AG08395 (cell line): ENCODE measurements at places on chromosomes 7 and 10.

DNA sequence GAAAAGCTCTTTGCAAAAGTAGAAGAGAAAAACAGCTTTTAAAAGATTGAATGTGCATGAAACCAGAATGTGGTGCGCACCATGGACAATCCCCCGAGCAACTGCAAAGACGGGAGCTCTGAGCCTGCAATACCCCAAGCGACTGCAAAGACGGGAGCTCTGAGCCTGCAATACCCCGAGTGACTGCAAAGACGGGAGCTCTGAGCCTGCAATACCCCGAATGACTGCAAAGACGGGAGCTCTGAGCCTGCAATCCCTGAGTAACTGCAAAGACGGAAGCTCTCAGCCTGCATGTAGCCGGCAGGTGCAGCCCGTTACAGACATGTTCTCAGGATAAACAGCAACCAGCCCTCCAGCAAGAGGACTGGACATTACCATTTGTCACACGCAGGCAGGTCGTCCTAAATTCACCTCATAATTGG, 6.2 kb downstream of the ZNF775 start:
- DNase-seq = no peak

DNA sequence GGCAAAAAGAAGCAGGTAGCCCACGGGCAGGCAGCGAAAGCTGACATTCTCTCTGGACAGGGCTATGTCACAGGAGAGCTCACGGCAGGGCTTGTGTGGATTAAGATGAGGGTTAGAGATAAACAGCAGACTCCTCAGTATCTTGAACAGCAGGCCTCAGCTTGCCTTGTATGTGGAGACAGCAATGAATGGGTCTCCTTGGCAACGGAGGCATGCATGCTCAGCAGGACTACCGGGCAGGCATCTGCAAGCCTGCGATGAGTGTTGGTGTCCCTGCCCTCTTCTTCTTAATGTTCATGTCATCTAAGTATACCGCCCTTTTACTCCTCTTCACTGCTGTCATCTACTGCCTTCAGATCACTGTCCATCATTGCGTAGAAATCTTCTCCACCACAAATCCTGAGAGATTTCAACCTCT, 81.9 kb upstream of the C1GALT1 start:
- DNase-seq = no peak

DNA sequence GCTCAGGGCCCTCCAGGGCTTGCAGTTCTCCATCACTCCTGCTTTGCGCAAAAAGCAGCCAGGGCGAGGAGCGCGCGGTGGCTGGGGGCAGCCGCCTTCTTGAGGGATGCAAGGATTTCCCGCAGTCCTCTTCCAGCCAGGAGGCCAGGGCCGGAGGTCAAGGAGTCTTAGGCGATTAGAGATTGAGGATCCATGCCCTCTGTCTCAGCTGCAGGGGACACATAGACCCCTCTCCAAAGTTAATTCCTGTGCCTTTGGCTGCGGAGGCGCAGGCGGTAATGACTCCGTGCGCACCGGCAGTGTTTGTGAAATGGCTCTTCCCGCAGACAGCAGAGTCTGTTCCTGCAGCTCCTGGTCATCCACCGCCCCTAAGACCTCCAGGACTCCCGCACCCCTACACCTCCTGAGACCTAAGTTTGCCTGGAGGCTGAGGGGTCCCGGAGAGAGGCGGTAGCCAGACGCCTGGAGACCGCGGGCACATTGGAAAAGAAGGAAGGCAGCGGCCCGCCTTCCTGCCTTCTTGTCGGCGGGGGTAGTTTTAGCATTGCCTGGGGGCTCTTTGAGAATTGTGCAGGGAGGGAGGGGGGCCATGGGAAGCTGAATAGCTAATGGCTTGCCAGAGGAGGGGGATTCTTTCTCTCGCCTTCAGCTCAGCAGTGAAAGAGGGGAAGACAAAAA, 3.3 kb upstream of the NEUROG3 start:
- DNase-seq = no peak

DNA sequence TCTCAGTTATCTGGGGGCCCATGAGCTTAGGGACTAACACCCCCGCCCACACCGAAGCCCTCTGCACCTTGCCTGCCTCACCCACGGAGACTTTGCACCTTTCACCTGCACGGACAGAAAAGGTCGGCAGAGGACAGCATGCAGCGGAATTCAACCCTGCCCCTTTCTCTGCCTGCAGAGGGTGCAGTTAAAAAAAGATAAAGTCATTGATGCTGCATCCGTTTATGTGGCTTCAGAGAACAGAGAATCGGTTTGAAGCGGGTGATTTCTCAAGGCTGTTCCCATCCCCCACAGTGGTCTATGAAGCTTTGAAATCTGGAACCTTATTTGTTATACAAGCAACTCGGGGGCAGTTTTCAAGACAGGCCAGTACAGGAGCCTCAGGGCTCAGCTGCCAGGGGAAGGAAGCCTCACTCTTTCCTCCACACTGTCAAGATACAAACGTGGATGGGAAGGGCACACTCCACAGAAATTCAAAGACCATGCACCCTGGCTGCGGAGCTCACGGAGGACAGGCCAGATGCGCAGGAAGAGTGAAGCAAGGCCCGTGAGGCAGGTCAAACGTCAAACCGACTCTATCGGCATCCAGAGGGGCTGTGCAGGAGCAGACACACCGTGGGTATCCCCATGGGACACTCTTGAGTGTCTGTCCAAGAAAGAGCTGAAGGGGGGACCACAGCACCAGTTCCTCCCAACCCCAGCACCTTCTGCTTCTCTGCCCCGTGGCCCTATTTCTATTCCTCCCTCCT, 66.3 kb downstream of the INSIG1 start:
- DNase-seq = no peak

DNA sequence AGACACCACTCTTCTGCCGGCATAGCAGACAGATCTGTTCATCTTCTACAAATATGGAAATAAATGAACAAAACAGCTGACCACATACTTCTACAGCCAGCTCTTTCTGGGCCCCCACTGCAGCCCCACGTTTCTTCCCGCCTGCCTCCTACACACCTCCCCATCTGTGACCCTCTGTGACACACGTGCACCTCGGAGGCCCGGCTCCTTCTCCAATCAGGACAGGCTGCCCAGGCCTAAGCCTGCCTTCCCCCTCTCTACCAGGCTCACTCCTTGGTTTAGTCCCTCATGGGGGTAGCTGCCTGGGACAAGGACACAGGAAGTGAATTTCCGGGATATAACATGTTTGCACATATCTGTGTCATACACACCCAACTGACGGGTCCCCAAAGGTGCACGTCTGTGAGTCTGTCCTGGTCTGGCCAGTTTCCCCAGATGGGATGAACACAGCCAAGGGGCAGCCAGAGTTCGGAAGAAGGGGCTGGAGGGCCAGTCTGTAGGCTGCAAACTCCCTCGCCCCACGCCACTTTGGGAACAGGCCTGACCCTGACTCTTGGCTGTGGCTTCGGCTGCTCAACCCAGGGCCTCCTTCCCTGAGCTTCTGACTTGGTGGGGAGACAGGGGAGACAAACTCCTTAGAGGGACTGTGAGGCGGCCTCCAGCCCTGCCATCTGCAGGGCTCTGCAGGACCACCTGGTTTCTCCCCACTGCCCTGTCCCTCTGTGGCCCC, 30.3 kb downstream of the PITRM1 start:
- no peak for DNase-seq
